ENCODE measurements at places on chromosomes 1 and 21. TPM values are rescaled to one million over a fixed set of nuclear protein-coding genes. Genes with fewer than 3 reads are reported as not detected.

DNA sequence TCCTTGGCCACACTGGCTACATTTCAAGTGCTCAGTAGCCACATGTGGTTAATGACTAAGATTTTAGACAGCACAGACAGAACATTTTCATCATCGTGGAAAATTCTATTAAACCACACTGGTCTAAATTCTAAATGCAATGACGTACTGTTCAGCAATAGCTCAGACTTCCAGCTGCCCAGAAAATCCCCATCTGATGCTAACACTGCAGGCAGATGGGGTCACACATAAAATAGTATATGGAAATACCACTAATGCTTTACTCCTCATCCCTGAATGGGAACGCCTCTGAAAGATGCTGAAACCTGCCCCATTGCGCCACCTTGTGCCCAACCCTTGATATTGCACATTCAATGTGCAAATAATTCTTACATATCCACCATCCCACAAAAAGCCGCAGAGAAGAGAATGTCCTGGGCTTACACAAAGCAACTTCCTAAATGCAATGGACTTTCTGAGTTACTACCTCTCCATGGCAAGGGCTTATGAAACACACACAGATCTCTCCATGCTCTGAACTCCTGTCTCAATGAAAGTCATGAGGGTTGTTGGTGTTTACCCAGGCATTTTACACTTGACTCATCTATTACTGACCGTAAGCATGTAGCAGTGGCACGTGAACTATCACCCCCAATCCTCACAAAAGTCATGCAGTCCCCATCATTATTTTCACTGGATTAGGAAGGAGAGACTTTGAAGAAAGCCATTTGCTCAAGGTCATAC is 20.3 kb upstream of the SLC5A9 start:
- peak; percentile 84 for DNase-seq

The CBS gene
- total RNA-seq: 5.5 TPM

DNA sequence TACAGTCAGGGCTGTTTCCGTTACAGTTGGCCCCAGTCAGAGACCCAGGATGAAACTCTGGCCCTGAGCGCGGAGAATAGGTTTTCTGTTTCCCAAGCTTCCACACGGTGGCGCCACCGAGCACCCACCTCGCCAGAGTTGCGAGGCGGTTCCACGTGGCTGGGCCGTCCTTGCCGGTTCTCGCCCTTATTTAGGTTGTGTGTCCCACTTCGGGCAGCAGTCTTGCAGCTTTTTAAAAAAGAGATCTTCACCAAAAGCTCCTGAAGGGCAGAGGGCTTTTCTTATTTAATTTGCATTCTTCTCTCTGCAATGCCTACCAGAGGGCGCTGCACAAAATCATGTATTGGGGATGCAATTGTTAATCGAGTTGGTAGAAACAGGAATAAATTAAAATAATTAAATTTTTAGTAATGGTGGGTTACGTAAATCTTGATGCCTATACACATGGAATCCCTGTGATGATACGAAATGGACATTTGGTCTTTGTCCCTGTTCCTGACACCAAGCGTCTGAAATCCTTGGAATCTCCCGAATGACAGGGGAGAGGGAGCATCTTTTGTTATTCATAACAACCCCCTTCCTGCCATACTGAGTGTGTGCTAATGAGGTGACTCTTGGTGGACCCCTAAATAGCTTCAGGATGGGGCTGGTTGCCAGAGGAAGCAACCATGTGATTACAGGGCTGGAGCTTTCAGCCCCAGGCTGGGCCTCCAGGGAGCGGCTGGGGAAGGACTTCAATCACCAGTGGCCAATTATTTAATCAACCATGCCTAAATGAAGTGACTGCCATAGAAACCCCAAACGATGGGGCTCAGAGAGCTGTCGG is 5.6 kb upstream of the S100A7 start:
- DNase-seq: peak; percentile 82

DNA sequence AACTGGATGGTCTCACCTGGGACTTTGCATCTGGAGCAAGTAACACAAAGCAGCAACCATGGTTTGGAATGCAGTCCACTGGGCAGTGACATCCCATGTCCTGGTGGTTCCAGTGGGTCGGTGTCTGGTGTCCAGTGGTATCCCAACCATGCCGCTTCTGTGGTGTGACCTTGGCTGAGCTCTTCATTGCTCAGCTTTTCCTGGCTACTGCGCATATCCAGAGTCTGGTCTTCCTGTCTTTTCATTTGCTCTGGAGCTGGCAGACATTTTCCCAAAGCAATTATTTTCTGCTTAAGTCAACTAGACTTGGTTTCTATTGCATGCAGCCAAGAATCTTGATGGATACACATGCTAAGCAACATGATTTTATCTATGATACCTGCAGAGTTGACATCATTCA is 28.4 kb upstream of the CD2 start:
- no peak for DNase-seq

- peak; percentile 87 for DNase-seq
These were observed 1.1 kb downstream of the ARHGAP30 start for GRCh38 chr1:161068306-161069234.

DNA sequence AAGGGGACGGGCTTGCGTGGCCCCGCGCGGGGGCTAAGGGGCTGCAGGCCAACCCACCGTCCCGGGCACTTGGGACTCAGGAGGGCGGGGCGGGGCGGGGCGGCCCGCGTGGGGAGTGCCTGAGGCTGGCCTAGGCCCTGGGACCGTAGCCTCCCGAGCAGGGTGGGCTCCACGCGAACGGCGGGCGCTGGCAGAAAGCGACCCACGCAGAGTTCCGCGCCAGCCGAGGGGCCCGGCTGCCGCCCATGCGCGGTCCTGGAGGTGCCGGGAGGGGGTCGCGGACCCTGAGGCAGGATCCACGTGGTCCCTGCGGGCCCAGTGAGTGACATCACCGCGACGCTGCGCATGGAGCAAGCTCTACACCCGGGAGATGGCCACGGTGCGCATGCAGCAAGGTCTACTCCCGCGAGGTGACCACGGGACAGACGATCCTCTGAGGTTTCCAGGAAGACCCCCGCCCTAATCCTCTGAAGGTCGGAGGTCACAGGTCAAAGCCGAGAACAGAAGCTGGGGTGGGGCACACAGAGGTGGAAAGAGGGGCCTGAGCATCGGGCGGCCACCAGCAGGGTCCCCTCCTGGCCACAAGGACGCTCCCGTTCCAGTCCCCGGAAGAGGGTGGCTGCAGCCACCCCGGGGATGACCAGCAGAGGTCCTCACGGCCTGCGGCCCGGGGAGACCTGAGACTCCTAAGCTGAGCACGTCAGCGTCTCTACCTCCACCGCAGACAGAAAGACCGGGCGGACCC is 13.5 kb upstream of the SLC19A1 start:
- DNase-seq: peak; percentile 85

GRCh38 chr1:70142075-70142474 is 63.3 kb downstream of the LRRC40 start:
- DNase-seq: no peak

- no peak for DNase-seq
These were observed 1.2 kb downstream of the LURAP1 start for GRCh38 chr1:46204406-46204742.

Data from Right ventricle myocardium inferior (tissue), 1 donor.